Globus pallidus (tissue), 1 donor: ENCODE measurements at places on chromosomes 11 and 22.

- no peak for DNase-seq
Measured at GRCh38 chr22:28222976-28223745, 304.1 kb upstream of the PITPNB start.

DNA sequence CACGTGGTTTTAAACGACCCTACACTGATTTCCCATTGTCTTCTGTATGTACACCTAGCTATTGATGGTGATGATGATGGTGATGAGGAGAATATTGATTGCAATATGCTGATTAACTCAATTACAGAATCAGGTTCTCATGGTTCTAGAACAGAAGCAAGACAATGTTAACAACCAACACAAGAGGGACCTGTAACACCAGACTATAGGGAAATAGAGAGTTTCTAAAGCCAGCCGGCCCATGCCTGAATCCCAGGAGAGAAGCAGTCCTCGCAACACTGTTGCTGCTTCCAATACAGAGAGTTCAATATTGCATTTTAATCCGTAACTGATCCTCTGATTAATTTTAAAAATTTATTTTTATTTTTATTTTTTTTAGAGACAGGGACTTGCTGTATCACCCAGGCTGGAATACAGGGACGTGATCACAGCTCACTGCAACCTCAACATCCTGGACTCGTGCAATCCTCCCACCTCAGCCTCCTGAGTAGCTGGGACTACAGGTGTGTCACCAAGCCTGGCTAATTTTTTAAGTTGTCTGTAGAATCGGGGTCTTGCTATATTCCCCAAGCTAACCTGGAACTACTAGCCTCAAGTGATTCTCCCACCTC lies 22.2 kb upstream of the UBASH3B start:
- peak; percentile 26 for DNase-seq

DNA sequence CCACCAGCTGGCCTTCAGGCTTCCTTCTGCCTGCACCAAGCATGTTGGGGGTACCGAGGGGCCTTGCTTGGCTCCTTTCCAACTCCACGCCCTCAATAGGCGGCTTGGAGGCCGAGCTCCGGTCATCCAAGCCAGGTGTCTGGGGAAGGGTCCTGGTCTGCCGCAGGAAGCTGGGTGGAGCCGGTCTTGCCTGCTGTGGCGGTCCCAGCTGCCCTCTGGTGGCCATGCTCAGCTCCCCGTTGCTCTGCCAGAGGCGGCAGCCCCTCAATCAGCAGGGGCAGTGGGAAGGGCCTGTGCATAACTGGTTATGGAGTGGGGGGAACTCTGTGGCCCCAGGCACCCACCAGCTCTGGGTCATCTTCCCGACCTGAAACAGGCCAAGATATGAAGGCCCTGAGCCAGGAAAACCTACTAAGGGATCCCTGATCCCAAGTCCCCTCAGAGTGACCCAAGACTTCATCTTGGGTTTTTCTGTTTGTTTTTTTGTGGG lies 3.2 kb downstream of the ARVCF start:
- no peak for DNase-seq

DNA sequence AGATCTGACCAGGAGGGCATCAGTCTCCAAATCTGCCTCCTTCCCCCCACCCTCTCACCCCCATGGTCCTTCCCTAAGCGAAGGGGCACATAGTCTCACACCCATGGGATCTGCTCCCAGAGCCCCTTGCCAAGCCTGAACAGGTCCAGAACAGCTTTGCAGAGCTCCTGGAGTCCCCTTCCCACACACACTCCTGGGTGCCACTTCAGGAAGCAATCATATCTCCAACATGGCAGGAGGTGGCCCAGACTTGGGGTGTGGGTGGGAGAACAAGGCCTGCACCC lies 63.0 kb downstream of the MICAL3 start:
- no peak for DNase-seq

DNA sequence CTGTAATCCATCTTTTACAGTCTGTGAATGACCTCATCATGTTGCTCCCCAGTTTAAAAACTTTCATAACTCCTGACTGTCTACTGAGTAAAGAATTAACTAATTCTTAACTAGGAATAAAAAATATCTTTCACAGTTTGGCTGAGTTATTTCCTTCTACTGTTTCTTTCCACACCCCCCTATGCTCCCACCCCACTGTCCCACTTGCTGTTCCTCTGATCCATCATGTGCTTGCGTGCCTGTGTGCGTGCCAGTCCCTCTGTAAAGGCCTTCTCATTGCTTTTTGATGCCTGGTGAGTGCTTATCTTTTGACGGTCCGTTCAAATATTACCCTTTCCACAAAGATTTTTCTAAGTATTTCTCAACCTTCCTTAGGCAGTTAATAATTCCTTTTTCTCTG lies 55.6 kb downstream of the ATG16L2 start:
- no peak for DNase-seq

GRCh38 chr11:66324664-66325063 lies 7.8 kb upstream of the CD248 start:
- no peak for DNase-seq

DNA sequence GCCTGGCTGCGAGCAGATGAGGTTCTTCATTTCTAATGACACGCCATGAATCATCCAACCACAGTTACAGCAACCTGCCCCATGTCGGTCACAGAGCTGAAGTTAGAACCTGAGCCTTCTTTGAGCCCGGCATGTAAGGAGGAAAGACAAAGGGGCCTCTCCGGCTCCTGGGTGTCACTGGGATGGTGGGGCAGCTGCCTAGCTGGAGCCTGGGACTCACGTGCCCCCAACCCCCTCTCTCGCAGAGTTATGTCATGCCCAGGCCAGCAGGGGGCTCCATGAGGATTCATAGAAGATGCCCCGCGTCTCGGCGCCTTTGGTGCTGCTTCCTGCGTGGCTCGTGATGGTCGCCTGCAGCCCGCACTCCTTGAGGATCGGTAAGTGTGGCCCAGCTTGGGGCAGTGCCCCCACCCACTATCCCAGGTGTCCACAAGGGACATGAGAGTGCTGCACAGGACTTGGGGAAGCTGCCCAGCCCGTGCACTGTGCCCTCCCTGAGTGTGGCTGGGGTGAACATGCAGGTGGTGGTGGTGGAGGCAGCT lies 148.5 kb downstream of the GRIK4 start:
- no peak for DNase-seq

GRCh38 chr11:132349811-132350733 lies 979.7 kb downstream of the NTM start:
- peak; percentile 9 for DNase-seq

DNA sequence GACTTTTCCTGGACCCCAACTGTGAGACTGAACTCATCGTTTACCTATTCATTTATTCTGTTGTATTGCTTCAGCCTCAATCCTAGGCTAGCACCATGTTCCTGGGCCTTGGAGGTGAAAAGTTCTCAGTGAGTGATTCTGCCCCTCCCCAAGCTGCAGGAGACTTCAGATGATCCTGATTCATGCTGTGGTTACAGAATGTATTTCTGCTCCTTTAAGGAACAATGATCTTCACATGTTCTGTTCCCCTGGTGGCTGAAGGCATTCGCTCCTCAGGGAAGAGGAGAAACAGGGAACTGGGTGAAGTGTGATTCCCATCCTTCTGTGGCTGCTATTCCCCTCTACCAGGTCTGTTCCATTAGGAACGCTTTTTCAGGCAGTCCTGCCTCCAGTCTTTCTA lies 2.4 kb downstream of the OR52E1 start:
- no peak for DNase-seq

GRCh38 chr11:118128721-118129470 lies 23.7 kb downstream of the SCN4B start:
- no peak for DNase-seq

- no peak for DNase-seq
Measured at GRCh38 chr11:96095884-96096303, 172.0 kb upstream of the MTMR2 start.

GRCh38 chr22:30208631-30209603 lies 37.6 kb downstream of the LIF start:
- no peak for DNase-seq

- DNase-seq: no peak
Measured at GRCh38 chr11:71116693-71117040, 135.7 kb downstream of the SHANK2 start.

- no peak for DNase-seq
Measured at GRCh38 chr11:4064278-4064955, 30.2 kb upstream of the RRM1 start.

- DNase-seq: no peak
Measured at GRCh38 chr11:124867700-124868099, 2.5 kb downstream of the ROBO3 start.

DNA sequence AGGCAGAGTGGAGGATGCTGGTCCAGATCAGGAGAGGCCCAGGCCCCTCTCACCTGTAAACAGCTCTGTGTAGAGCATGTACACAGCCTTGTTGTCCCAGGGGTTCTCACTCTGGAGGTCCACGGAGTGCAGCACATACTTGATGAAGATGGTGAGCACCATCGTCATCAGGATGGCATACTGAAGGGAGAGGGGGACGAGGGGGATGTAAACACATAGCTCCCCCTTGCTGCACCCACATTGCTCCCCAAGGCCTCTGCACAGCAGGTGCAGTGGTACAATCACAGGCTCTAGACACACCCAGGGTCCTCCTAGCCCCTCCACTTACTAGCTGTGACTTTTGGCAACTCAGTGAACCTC lies 2.9 kb downstream of the SYVN1 start:
- DNase-seq: no peak

DNA sequence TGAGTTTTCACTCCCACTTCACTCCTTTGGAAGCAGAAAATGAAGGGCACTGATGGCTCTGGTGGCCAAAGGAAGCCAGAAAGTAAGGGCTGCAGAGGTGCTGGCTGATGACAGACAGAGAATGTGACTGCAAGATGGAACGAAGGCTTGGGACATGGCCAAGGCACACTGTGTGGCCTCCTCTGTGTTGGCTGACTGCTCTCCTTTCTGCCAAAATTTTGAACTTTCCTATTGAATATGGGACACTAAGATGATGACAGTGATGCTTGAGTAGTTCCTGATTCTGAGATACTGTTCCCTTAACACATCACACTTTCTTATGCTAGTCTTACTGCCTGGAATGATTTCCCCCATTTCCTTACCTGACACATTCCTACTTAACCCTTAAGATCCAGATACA lies 156.4 kb downstream of the SWAP70 start:
- no peak for DNase-seq

GRCh38 chr22:49297871-49298721 lies 529.6 kb downstream of the BRD1 start:
- DNase-seq: no peak

DNA sequence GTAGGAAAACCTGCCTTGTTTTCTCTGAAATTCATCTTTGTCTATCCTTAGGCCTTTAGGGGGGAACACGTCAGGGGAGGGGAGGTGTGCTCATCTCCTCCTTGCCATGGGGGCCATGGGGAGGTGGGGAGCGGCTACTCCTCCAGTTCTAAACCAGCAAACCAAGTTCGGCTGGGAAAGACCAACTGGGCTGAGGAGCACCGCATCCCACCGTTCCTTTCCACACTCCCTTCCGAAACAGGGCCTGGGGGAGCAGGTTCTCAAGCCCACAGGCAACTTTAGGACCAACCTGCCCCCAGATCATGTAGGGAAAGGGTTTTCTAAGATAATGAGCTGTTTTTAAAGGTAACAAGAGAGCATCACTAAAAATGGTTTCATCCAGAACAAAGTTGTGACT lies 77.5 kb upstream of the PITPNB start:
- DNase-seq: no peak

DNA sequence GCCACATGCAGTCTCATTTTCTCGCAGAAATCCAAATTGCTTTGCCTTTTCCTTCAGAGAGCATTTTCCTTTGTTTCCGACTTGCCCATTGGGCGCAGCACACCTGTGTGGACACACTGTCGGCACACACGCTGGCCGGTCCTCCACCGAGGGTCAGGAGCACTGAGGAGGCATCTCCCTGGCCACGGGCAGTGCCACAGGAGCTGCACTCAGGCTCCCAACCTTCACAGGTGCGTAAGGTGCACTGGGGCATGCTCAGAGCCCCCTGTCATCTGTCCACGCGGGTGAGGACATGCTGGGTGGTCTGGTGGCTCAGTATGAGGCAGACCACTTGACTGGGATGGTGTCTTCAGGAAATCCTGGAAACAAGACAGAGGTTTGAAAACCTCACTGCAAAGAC lies 779.1 kb downstream of the BRD1 start:
- no peak for DNase-seq

DNA sequence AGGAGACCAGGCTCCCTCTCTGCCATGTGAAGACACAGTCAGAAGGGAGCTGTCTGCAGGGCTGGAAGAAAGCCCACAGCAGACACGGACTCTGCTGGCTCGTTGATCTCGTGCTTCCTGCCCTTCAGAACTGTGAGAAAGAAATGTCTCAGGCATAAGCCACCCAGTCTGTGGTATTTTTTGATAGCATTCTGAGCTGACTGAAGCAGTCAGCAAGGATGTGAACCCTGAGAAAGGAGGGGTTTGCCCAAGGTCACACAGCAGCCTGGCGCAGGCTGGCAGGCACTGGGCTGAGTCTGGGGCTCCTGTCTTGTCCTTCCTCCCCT lies 255.1 kb upstream of the B3GAT1 start:
- no peak for DNase-seq

- DNase-seq: no peak
Measured at GRCh38 chr22:48256041-48256739, 1493.7 kb downstream of the TBC1D22A start.

DNA sequence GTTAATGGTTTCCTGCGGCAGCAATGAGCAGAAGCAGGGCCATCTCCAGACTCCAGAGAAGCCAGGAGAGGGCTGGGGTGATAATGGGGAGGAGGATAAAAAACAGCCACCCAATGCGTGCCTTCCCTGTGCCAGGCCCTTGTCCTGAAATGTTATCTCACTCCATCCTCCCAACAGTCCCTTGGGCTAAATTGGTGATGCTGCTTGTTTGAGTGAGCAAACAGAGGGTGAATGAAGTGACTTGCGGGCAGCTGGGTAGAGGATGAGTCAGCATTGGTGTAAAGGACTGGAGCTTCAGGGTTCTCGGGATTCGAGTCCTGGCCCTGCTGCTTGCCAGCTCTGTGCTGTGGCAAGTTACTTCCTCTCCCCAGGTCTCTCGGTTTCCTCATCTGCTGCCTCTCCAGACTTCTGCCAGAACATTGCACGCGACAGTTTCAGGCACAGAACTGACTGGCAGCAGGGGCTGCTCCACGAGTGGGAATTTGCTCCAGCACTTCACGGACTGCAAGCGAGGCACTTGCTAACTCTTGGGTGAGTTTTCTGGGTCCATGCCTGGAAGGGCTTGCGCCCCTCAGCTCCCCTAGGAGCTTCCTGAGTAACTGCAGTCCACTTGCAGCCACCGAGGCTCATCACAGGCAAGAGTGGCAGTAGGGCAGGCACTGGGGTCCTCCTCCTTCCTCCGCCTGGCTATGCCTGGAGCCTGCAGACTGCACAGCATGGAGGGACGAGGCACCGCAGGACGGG lies at the start of gene P2RY6:
P2RY6 (plus strand) TSS at position 403 of the 744 bp plus-strand sequence. CDS start 24,181 bp downstream, outside the sequence.
- peak; percentile 41 for DNase-seq

DNA sequence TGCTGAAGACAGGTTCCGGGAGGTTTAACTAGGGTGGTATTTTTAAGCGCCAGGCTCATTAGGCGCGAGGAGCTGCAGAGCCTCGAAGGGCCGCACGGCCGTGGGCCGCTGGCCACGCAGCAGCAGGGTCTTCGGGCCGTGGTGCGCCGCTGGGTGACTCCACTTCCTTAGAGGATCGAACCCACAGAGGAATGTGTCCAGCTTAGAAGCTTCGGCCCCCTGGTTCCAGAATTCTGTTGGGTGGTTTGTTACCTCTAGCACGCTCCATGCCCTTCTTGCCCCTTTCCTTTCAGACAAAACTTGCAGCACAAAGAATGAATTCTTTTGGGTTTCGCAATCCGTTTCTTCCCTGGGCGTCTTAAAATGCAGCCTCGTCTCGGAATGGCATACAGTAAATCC lies 773 bp upstream of the PATL1 start:
- peak; percentile 70 for DNase-seq
